NCI-H69 (cell line): ENCODE measurements at places on chromosomes 6 and 20.

- peak; percentile 26 for DNase-seq
These were observed 75.9 kb downstream of the GFOD1 start for GRCh38 chr6:13411484-13411883.

GRCh38 chr6:161954699-161955276, 680.9 kb upstream of the AGPAT4 start:
- no peak for DNase-seq

DNA sequence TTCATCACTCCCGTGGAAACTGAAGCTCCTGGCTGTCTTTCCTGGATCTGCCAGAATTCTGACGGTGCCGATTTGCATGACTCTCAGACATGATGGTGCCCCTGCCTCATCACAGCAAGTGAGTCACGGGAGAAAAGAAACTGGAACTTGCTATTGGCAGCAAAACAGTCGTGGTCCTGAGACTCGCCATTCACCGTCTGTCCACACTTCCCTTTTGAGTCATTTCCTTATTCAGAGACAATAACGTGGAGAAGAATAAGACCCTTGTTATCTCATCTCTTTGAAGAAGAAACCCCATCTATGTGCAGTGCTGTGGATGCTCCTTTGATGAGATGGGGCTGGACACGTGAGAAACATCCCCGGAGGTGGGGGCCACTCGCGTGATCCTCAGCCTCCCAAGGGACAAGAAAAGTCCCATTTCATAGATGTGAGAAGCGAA, 4.2 kb downstream of the GPR31 start:
- no peak for DNase-seq

DNA sequence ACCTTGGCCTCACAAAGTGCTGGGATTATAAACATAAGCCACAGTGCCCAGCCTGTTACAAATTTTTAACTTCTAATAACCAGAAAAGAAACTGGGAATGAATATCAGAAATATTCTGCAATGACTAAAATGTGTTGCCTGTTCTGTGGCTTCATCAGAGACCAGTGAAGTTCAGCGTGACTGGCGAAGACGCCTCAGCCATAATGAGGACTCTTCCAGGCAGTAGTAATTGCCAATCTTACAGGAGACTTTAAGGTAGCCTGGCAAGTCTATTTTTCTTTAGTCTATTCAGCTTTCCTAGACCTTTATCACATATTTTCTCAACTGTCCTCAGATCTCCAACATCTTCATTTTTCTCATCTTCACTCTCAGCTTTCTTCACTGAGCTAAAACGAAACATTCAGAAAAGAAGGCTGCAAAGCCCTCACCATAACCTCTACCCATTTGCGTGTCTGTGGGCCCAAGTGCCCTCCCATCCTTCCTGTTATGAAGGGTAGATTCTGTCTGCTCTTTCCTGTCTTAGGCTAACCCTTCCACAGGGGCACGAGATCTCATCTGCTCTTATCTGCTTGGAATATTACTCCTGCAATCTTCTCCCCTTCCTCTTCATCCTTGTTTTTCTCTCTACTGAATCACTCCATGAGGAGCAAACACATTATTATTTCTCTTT, 42.0 kb upstream of the OLIG3 start:
- DNase-seq = no peak

DNA sequence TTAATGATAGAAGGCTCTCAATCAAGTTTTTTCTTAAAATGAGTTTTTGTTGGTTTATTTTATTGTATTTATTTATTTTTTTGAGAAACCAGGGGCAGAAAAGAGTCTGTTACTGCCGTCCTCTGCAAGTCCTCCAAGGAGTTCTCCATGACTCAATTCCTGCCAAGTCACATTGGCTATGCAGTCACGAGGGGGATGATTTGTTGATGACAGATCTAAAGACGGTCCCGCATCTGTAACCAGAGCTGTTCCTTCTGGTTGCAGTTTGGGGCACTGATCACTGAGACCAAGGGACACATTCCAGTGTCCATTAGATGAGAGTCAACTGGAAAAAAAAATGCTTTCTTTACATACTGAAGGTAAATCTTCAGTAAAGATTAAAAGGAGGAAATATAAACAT, 13.9 kb upstream of the TSHZ2 start:
- DNase-seq = peak; percentile 25

GRCh38 chr6:42042108-42042507, 8.2 kb upstream of the TAF8 start:
- no peak for DNase-seq

GRCh38 chr6:3232017-3232945, 4.8 kb upstream of the TUBB2B start:
- peak; percentile 82 for DNase-seq

GRCh38 chr20:23152308-23152892, 66.3 kb upstream of the CD93 start:
- DNase-seq = no peak

- DNase-seq = no peak
These were observed 316.0 kb downstream of the CLIC5 start for GRCh38 chr6:45699663-45700062.

DNA sequence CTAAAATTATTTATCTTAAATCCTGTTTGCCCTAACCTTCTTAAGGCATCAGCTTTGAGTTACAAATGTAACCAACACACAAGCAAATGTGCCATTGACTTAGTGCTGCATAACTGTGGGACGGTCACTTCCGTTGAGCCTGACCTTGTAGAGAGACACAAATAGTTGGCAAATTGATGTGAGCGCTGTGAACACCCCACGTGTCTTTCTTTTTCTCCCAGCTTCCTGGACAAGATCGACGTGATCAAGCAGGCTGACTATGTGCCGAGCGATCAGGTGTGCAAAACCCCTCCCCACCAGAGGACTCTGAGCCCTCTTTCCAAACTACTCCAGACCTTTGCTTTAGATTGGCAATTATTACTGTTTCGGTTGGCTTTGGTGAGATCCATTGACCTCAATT, 56.4 kb downstream of the GNAS start:
- no peak for DNase-seq

- DNase-seq = no peak
These were observed 116.4 kb upstream of the SLC22A16 start for GRCh38 chr6:110592765-110593164.
